Cortex of kidney (tissue), 1 donor: ENCODE measurements at places on chromosomes 3 and 15.

DNA sequence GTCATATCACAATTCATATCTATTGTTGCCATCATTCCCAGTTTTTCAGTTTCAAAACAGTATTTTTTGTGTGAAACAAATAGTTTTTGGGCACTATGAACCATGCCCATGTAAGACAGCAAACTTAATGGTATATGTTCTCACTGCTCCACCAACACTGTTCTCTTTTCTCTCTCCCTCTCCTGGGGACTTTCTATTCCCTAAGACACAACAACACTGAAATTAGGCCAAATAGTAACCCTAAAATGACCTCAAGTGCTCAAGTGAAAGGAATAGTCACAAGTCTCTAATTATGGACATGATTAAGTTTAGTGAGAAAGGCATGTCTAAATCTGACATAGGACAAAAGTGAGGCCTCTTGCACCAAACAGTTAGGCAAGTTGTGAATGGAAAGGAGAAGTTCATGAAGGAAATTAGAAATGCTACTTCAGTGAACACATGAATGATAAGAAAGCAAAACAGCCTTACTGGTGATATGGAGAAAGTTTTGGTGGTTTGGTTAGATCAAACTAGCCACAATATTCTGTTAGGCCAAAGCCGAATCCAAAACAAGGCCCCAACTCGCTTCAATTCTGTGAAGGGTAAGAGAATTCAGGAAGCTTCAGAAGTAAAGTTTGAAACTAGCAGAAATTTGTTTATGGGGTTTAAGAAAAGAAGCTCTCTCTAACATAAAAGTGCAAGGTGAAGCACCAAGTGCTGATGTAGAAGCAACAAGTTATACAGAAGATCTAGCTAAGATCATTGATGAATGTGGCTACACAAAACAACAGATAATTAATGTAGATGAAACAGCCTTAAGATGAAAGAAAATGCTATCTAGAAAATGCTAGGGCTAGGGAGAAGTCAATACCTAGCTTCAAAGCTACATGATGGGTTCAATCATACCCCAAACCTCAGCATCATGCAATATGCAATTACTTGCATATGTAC, 104.2 kb downstream of the CBLB start:
- no peak for DNase-seq

DNA sequence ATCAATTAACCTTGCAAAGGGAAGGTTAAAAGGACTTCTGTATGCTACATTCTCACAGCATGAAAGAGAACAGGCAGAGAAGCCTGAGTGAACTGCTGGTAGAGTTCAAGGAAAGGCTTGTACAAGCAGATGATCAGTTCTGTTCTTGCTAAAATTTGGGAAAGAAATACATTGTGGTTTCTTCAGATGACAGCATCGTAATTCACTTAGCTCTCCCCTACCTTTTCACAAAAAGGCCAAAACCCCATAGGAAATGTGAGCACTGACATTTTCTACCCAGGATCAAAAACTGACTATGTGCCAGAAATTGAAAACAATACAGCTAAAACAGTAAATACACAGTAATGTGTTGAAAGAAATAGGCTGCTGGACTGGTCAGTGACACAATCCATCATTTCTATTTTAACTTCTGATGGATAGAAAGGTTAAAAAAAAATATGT, 216.4 kb downstream of the DPH6 start:
- DNase-seq, result no peak

- no peak for DNase-seq
These were observed 23.7 kb upstream of the PCOLCE2 start for GRCh38 chr3:142912402-142913172.

- no peak for DNase-seq
These were observed 1.6 kb upstream of the DNAH12 start for GRCh38 chr3:57545636-57546268.

DNA sequence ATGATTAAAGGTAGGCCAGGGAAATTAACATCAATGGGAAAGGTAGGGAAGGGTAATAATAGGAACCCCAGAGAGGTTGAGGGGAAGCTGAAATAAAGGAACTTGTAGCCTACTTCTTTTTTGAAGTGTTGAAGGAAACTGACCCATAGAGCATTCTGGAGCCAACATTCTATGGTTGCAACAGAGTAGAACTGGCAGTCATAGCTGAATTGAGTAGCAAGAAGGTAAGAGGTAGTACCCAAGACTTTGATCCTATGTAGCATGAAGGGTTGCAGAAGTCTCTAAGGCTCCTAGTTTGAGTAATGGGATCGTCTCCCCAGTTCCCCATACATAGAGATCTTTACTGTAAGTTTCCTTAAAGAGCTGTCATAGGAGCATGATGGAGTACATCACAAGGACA, 7.4 kb upstream of the ZNF774 start:
- no peak for DNase-seq
